ENCODE measurements at places on chromosomes 3 and 15.
A peak's percentile ranks its signal among the peaks of the same experiment; 100 is the strongest.

- peak; percentile 62 for DNase-seq
Observed at GRCh38 chr3:42061713-42062380, 29.3 kb upstream of the TRAK1 start.

- DNase-seq, result no peak
Observed at GRCh38 chr15:71455107-71455506, 339.8 kb downstream of the THSD4 start.

DNA sequence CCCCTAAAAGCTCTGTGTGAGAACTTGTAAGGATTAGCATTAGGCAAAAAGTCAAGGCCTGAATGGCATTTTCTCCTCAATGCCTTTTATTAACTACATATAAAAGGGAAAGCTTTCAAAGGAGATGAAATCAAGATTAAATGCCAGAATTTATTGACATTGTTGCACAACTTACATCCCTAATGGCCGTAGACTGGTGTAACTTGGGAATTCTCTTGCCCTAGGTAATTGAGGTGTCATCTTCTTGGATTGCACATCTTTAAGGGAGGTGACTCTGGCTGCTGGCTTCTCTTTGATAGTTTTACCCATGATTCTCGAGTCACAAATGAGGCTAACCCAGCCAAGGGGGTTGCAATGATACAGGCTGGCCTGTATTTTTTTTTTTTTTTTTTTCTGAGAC, 249.1 kb downstream of the TBL1XR1 start:
- no peak for DNase-seq

- DNase-seq, result no peak
Observed at GRCh38 chr3:136149667-136150066, 46.5 kb downstream of the MSL2 start.

GRCh38 chr3:129007792-129008191, 6.7 kb downstream of the EFCC1 start:
- DNase-seq, result no peak

GRCh38 chr3:141257961-141258360, 26.3 kb downstream of the PXYLP1 start:
- DNase-seq, result no peak

DNA sequence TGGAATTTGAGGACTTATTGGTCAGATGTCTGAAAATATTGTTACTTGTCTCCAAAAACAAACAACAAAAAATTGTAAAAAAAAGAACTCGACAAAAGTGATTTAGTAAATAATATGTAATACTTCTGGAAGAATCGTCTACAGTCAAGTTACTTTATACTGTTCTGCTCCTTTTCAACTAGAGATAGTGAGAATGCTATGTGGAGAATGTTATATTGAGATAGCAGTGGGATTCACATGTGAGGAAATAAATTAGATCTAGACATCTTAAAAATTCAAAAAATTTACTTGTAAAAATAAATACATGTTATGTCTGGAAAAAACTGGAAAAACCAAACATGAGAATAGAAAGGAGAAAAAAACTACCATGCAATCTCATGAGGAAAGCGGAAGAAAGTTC, 64.9 kb downstream of the SGO1 start:
- DNase-seq, result no peak

DNA sequence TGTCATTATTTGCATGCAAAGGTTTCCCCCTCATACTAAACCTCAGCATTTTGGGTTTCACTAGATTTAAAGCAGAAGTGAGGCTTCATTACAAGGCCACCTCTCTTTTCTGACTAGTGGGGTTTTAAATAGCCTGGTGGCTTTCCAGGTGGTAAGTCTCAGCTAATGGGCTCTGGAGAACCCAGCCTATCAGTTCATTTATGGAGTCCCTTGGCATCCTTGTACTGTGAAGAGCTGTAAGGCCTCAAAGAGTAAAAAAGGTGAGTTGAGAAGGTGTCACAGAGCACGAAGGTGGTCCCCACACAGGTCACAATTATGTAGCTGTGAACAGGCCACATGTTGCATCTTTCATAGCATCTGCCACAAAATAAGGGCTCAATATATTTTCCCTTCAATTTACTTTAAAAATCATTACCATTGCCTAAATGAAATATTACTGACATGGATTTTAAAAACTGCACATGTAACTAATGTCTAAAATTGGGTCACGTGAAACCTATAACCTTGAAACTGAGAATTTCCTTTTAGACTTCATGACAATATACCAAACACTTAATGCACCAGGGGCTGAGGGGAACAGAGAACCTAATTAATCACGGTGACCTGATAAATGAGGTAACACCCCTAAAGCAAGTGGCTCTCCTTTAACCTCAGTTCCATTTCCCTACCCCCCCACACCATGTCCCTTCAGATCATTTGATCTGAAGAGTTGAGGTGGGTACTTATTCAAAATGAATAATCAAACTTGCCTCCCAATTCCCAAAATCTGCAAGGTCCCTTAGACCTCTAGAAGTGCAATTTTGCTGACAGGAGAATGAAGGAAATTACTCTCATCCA, 1.3 kb downstream of the NGLY1 start:
- DNase-seq, result no peak

GRCh38 chr15:93861956-93862741, 369.2 kb upstream of the MCTP2 start:
- DNase-seq, result peak; percentile 45

- no peak for DNase-seq
Observed at GRCh38 chr15:29270976-29271375, 1.4 kb upstream of the NSMCE3 start.

- no peak for DNase-seq
Observed at GRCh38 chr15:40879609-40880008, 5.6 kb upstream of the RHOV start.

DNA sequence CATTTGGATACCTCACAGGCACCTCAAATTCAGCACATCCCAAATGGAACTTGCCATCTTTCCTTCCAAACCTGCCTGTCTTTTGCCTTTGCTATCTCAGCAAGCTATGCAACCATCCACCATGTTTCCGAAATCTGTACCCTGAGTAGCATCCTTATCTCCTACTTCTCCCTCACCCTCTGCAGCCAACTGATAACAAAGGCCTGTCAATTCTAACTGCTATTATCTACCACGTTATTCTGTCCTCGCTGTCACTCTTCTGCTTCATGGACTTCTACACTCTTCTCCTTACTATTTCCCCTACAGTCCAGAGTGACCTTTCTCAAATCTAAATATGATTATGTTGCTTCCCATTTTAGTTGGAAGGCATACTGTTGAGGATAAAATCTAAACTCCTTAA, 25.5 kb upstream of the TAFA4 start:
- no peak for DNase-seq

DNA sequence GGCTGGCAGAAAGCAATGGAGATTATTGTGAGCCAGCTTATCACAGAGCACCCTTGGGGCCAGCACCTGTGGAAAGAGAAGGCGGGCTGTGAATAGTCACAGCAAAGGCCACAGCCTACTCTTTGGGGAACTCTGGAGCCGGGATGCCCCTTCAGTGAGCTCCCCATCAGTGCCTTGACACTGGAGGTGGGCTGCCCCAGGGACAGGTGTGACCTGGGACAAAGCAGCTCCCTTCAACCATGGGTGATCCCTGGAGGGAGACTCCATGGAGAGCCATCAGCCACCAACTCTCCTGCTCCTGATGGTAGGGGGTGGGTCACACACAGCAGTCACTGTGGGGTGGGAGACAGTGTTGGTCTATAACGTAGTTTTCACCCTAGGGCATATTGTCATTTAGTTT, 5.8 kb downstream of the TTC21A start:
- DNase-seq, result no peak

- no peak for DNase-seq
Observed at GRCh38 chr15:89845305-89845893, 30.7 kb upstream of the ANPEP start.

DNA sequence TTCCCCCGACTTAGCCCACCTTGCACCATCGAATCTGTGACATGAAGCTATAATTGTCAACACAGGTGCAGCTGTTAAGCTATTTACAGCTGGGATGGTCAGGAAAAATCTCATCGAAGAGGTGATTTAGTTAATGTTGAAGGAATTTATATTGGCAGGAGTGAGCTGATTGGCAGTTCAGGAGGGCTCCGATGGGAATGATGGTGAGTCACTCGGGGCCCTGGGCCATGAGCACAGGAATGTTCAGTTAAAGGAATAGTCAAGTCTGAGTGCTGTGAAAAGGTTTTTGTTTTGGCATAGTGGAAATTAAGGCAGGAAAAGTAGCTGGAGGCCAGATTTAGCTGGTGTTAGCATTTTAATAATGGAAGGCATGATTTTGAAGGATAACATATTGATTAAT, 95.7 kb downstream of the OXSM start:
- DNase-seq, result no peak

DNA sequence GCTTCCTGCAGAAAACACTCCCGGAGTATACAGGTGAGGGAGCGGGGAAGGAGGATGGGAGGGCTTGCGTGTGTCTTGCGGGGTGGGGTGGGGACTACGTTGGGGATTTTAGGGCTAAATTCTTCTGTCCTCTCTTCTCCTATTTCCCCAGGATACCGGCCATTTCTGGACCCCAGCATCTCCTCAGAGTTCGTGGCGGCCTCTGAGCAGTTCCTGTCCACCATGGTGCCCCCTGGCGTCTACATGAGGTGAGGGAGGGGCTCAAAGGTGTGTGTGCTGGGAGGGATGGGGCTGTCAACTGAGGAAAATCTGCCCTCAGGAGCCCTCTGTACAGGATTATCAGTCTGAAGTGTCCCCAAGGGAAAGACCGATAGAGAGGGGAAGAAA, 6.6 kb downstream of the DUOX1 start:
- no peak for DNase-seq

- DNase-seq, result no peak
Observed at GRCh38 chr15:101126618-101127505, 125.0 kb downstream of the CHSY1 start.

All from body of pancreas (tissue), 4 donors.